ENCODE measurements at places on chromosomes 5 and 9.

DNA sequence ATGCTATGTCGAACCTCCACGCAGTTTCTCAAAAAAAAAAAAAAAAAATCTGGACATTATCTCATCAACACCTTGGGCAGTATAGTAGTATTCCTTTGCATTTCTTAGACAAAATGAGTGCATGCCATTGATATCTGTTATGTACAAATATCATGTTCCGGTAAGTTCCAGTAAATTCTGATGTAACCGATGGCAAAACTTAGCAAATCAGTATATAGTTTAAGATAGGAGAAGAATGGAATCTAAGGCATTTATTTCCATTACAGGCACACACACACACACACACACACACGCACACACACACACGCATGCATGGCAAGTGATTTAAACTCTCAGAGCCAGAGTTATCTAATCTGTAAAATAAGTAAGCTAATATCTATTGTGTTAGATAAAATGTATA, 356.5 kb upstream of the TUSC1 start:
- DNase-seq: no peak

DNA sequence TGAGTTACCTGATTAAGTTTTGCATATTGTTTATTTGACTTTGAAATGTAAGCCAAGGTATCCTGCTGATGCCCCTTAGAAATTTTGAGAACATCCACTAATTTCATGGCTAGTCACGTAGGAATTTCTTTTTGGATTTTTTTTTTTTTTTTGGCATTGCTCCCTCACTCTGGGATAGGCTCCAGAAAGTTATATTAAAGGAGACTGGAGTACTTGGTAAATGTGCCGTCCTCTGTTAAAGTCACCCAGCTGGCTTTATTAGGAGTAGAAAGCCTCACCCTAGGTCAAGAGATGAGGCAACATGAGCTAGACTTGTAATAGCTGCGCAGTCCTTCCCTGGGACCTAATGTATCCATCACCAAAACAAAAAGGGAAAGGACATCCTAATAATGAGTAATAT, 3.1 kb downstream of the KCTD16 start:
- no peak for DNase-seq

- DNase-seq: no peak
Measured at GRCh38 chr5:53478411-53479044, 1.9 kb upstream of the FST start.

DNA sequence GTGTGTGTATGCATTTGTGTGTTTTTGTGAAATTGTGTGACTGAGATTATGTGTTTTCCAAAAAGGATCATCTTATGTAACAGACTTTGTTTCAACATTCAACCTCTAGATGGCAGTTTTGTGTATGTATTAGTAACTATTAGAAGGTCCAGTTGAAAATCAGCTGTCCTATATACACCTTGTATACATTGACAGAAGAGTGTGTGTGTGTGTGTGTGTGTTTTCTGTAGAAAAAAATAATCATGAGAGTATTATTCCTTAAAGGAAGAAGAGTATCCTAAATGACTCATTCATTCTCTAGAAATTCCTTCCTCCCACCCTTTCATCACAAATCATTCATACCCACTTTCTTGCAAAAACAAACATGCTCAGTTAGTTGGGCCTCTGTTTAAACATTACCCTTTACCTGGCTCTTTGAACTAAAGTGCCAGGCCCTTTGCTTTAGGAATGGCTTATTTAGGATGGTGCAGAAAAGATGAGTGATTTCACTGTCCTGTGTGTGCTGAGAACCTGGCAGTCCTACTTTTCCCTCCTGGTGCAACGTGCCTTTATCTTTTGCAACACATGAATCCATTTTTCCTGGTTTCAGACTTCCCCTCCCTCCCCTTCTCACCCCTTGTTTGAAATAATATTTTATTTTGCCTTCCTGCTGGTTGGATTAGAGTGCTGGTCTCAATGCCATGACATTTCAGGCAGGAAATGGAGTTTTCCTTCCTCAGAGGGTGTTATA, 152.2 kb downstream of the ARHGAP26 start:
- DNase-seq: no peak

DNA sequence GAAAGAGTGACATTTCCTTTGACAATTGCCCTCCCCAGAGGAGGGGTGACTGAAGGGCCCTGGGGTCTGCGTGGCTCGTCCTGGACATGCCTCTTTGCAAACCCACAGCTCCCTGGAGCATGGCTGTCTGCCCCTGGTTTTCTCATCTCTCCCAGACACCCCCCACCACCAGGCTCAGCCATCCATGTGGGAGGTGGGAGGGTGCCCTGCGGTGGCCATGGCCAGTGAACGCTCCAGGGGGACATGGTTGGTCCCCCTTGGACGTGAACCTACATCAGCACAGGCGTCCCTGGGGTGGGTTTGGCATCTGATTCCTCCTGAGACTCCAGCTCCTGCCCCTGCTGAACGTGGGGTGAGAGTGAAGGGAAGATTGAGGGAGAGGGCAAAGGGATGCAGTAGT, 67.7 kb upstream of the LMX1B start:
- no peak for DNase-seq

DNA sequence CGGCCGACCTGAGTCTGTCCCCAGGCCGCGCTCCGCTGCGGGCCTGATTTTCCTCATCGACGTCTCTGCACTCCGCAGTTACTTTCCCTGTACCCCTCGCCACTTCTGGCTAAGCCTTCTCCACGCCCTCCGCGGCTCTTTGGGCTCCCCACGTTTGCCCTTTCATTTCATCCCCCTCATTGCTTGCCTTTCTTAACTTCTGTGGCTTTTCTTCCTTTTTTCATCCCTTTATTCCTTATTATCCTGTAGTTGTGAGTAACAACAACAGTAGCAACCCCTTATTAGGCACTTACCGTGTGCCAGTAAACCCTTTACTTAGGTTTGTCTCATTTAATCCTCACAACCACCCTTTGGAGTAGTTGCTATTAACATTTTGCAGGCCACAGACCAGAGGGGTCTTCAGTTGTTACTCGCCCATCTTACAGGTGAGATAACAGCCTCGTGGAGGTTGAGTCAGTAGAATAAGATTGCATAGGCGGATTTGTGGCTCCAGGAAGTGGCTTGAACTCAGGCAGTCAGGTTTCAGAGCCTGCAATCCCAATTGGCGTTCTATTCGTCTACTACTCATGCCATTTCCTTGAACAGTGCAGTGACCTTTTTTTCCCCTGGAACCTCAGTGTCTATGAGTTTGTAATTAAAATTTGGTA, 724 bp downstream of the TCERG1 start:
- DNase-seq: no peak

- no peak for DNase-seq
Measured at GRCh38 chr5:139473565-139473964, 2.8 kb downstream of the SMIM33 start.

- DNase-seq: no peak
Measured at GRCh38 chr5:110371011-110371724, 355.3 kb downstream of the TMEM232 start.

GRCh38 chr5:149497357-149497756, 53.9 kb downstream of the CSNK1A1 start:
- DNase-seq: no peak

GRCh38 chr9:131759017-131759647, 19.3 kb upstream of the RAPGEF1 start:
- DNase-seq: no peak

All from activated CD8-positive, alpha-beta memory T cell treated with anti-CD3 and anti-CD28 coated beads, Interleukin-2, amount 50 U/mL, for 4 hours (primary cell).